Stimulated activated CD4-positive, alpha-beta T cell treated with anti-CD3 and anti-CD28 coated beads, Interleukin-2, amount 100 ng/mL, for 4 hours (primary cell): ENCODE measurements at places on chromosomes 3 and 15.

DNA sequence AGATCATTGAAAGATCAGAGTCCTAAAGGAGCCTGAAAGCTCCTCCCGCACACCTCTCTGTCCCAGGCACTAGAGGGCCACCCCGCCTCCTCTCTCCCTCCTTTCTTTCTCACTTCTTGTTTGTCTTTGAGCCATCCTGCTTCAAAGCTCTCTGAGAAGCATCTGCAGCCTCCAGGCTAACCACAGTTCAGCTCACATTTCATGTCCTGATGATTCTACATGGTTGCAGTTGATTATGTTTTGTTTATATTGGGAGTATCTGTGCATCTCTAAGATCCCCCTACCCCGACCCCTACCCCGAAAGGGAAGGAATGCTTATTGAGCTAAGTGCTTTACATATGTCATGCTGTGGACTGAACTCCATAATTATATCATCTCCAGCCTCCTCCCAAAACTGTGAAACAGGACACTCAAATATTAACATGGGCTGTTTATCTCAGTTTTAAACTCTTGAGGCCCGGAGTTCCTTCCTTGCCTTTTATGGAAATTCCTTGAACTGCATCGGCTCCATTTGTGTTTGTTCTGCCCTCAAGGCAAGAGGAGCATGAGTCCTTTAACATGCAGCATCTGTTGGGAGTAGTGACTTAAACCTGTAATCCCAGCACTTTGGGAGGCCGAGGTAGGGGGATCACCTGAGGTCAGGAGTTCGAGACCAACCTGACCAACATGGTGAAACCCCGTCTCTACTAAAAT, 30.9 kb downstream of the MGLL start:
- DNase-seq: no peak

DNA sequence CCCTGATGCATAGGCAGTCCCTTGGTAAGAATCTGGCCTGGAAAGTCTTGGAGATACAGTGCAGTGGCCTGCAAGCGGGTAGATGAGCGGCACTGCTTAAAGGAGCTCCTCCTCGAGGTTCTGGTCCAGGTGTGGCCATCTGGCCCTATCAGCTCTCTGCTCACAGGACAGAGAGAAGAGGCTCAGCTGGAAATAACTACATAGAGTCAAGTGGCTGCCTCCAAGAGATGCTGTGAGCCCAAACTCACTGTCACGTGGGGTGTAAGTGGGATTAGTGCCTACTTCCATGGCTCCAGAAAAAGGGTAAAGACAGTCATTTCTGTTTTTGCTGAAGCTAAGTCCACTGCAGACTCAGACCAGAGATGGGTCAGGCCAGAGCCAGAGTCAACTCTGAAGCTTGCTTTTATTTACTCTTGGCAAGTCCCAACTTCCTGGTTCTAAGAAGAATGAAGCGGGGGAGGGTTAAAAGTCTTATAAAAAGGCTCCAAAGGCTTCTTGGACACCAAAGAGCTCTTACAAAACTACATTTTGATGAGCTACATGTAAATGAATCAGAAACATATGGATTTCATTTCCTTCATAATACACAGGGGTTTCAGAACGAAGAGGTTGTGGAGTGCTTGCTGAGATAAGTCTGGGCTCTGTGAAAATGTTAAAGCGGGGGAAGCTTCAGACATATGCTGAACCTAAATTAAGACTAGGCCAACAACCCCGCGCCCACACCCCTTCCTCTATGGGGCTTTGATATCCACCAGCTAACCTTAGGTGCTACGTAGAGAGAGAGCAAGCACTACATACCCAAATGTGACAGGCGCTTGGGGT, 77.1 kb downstream of the PDZRN3 start:
- DNase-seq: no peak

GRCh38 chr3:82087958-82088357, 326.5 kb upstream of the GBE1 start:
- no peak for DNase-seq

- no peak for DNase-seq
Measured at GRCh38 chr3:31004025-31004678, 109.7 kb upstream of the GADL1 start.

- DNase-seq: peak; percentile 17
Measured at GRCh38 chr3:129605203-129605921, 1.1 kb downstream of the PLXND1 start.

- peak; percentile 49 for DNase-seq
Measured at GRCh38 chr3:58116161-58116955, 94.4 kb downstream of the DNASE1L3 start.

GRCh38 chr3:188916934-188917401, 254.8 kb upstream of the TPRG1 start:
- no peak for DNase-seq

DNA sequence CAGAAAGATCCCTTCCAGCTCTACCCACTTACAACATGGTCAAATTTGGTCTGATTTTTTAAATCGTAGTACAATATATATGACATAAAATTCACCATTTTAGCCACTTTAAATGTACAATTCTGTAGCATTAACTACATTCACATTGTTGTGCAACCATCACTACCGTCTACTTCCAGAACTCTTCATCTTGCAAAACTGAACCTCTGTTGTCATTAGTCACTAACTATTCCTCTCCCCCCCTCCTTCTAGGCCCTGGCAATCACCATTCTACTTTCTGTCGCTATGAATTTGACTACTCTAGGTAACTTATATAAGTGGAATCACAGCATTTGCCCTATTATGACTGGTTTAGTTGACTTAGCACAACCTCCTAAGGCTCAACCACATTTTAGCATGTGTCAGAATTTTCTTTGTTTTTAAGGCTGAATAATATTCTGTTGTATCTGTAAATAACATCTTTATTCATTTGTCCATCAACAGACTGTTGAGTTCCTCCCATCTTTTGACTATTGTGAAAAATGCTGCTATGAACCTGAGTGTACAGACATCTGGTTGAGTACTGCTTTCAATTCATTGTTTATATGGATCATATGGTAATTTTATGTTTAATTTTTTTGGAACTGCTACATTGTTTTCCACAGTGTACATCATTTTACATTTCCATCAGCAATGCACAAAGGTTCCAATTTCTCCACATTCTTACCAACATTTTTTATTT, 35.5 kb upstream of the CCR2 start:
- no peak for DNase-seq

- DNase-seq: no peak
Measured at GRCh38 chr3:79086514-79086913, 681.3 kb downstream of the ROBO1 start.

DNA sequence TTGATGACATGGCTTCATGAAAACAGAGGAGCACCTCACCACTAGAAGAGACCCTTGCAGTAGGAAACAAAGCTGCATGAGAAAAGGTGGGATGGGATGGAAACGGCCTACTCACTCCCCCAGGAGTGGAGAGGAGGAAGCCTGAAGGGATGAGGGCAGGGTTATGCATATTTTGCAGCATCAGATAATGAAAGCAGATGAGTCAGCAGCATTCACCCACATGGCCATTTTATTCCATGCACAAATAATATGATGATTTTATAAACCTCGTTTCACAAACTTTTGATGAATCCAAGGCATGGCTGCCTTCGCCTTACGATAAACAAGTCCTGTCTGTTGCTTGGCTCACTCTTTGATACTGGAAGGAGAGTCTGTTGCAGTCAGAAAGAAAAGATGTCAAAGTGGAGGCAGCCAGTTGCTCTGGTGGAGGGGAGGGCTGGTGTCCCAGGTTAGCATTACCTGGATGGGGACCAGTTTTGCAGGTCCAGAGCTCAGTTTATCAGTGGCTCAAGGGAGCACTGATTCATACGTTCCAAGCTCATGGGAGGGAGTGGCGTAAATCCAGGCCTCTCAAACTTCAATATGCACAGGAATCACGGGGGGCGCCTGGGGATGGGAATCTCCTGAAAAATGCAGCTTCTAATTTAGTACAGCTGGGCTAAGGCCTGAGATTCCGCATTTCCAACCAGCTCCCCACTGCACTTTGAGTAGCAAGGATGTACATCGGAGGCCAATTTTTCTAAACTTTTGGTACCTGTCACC, 9.2 kb upstream of the EHD4 start:
- DNase-seq: no peak

DNA sequence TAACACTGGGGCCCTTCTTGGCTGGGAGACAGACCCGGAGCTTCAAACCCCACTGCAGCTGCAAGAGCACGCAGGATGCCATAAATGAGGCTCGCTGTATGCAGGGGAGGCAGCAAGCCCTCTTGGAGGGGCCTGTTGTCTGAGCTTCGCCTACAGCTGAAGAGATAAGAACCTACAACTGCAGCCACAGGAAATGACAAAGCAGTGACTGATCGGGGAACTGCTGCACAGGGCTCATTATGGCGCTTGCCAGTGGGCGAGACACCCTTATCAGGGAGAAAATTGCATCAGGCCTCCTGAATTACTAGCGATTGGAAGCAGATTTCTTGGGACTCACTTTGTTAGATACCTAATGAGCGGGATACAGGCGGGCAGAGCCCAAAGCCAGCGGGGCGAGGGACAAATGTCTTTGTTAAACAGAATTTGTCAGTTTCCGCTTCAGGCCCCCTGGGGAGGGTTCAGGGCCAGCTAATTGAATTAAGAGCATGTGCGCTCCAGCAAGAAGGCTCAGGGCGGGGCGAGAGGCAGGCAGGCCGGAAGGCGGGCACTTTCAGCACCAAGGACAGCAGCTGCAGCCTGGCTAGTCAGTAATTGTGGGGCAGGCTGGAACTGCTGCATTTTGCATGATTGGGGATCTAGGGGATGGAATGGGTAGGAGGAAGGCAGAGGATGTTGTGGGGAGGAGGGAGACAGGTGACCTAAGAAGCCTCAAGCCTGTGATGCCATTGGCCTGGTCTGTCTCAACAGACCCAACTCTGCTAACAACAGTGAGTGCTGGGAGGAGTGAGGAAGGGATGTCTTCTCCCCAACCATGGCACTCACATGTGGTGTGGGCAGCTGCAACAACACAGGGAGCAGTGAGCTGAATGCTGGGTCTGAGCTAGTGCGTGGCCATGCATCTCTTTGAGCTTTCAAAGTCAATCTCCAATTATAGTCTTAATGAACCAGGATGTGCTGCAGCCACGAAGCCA, 55.3 kb downstream of the CCDC33 start:
- peak; percentile 9 for DNase-seq

DNA sequence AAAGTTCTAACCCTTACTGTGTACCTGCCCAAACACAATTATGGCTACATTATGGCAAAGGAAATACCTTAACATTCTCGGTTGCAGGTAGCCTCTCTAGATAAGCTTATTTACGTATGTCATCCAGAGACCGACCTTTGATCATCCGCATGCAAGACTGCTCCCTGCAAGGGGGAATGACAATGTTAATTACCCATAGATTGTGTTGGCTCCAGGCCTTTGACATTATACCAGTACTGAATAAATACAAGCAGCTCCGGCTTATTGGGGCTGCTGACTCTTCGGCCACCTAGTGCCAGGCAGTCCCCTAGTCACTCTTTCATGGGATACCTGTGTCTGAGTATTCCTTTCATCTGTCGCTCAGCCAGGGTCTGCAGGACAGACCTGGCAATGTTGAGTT, 223.5 kb downstream of the DTWD1 start:
- no peak for DNase-seq

DNA sequence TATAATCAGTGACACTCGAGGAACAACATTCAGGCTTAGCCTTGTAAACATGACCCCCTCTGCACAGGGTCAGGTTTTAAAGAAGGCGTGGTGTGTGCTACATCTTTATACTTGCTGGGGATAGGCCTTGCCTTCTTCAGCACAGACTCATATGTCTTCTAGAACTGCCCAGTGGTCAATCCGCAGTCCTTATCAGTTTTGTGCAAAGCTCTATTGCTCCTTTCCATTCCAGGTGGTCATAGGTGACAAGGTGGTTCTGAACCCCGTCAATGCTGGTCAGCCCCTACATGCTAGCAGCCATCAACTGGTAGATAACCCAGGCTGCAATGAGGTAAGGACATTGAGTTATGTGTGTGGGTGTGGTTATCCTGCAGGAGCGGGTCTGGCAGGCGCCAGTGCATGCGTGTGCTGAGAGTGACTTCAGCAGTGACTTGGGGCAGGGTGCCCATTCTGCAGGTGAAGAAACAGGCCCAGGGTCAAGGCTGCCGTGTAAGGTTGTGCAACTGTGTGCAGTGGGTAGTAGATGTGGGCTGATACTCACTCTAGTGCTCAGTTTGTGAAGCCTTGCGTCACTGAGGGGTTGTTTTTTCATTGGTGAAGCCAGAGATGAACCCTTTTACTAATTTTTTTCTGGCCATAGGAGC, 150.9 kb downstream of the ITPR1 start:
- no peak for DNase-seq

DNA sequence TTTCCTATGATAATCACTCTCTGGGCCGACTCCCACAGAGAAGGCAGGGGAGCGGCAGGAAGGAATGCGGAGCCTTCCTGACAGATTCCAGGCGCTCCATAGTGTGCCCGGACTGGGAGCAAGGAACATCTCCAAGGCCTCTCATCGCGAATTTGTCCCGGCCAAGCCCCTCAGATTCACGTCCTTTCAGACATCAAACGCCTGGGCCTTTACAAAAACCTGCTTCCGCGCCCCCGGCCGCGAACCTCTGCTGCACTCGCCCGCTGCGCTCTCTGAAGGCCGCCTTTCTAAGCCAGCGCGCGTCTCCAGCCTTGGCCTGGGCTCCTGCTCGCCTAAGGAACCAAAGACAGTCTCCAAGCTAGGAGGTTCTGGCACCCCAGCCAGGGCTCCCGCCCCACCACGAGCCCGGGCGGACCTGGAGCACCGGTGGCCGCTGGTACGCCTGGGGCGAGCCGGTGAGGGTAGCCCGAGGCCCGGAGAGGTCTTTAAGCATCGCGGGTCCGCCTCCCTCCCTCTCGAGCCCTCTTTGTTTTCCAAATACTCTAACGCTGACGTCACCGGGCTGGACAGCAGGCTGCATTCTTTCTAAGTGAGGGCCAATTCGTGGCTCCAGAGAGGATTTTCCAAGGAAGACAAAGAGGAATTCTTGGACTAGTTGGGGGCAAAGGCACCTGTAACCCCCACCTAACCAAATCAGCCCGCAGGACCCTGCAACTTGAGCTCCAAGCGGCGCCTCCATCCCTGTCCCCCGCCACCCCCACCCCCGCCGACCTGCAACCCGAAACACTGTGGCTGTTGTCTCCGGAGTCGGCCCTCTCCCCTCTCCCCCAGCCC, 759 bp downstream of the AMOTL2 start:
- no peak for DNase-seq

- DNase-seq: no peak
Measured at GRCh38 chr3:58584690-58585004, 7.5 kb upstream of the FAM107A start.

DNA sequence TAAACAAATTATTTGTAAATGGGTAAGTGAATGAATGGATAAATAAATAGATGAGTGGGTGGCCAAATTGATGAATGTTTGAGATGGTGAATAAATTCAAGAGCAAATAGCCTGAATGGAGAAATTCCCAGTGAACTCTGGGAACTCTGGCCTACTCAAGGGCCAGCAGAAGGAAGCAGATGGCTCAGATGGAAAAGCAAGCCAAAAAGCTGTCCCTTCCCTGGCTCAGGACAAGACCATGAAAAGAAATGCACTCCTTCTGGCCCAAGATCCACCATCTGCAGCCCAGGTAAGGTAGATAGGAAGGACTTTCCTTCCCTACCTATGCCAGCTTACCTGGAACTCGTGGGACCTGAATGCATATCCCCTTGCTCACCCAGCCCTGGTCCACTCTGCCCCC, 37.6 kb upstream of the CLDN18 start:
- no peak for DNase-seq
